Stimulated activated CD8-positive, alpha-beta memory T cell treated with anti-CD3 and anti-CD28 coated beads, Interleukin-15, amount 100 ng/mL, for 48 hours (primary cell): ENCODE measurements at places on chromosomes 6 and 20.

DNA sequence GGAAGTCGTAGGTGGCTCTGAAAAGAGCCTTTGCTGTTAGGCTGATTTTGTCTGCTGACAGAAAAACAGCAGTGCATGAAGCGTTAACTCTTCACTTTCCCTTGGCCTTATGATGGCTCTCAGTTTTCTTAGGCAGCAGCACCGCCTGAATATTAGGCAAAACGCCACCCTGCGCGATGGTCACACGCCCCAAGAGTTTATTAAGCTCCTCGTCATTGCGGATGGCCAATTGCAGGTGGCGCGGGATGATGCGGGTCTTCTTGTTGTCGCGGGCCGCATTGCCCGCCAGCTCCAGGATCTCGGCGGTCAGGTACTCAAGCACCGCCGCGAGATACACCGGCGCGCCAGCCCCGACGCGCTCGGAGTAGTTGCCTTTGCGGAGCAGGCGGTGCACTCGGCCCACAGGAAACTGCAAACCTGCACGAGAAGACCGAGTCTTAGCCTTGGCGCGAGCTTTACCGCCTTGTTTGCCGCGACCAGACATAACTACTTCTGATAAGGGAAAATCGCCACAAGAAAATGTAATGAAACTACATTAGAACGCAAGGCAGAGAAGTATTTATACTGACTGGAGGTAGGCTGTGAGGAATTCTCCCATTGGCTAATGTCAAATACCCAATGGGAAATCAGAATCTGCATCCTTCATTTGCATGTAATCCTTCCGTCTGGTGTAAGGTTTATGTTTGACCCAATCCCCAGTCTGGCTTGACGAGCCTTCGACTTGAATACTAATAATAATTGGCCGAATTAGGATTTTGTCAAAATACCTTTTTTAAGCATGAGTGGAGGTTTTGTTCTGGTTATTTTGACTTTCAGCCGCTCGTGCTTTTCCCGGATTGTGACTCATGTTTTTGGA, 53.9 kb upstream of the HFE start:
- DNase-seq: peak; percentile 69

GRCh38 chr20:62321521-62321948, 18.7 kb downstream of the ADRM1 start:
- DNase-seq: no peak

- no peak for DNase-seq
These were observed 19.7 kb upstream of the SPAG4 start for GRCh38 chr20:35595901-35596300.

- DNase-seq: no peak
These were observed 53.1 kb upstream of the SAYSD1 start for GRCh38 chr6:39167866-39168625.

DNA sequence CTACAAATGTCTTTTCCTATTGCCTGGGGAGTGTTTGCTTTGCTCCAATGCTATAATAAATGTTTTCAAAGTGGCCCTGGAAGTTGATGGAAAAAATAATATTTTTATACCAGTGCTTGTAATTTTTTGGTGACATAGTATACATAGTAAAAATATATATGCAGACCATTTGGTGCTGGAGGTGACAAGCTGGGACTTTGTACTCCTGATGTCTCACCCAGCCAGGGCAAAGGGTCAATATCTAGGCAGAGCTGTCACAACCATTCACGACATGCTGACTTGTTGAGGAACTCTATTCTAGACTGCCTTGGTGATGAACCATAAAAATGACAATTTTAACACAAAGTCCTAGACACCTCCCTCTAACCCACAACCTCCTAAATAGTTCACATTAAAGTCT, 203.0 kb downstream of the PLCB1 start:
- no peak for DNase-seq

- no peak for DNase-seq
These were observed 427.0 kb upstream of the SPTLC3 start for GRCh38 chr20:12581644-12582289.

- no peak for DNase-seq
These were observed 52.3 kb downstream of the SLC22A3 start for GRCh38 chr6:160400446-160400845.

DNA sequence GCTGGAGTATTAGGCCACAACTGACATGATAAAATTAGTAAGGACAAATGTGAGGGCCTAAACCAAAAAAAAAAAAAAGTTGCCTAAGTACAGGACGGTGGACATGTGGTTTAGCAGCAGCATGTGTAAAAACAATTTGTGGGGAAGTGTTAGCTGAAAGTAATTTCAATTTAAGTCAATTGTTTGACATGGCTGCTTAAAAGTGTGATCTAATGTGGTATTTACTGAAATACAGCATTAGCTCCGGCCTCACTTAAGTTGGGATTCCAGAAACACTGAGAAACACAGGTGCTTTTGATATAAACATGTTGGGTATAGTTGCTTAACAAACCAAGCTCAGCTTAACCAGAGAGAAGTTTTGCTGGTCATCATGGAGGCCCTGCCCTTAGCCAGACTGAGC, 119.7 kb downstream of the FYN start:
- DNase-seq: no peak

DNA sequence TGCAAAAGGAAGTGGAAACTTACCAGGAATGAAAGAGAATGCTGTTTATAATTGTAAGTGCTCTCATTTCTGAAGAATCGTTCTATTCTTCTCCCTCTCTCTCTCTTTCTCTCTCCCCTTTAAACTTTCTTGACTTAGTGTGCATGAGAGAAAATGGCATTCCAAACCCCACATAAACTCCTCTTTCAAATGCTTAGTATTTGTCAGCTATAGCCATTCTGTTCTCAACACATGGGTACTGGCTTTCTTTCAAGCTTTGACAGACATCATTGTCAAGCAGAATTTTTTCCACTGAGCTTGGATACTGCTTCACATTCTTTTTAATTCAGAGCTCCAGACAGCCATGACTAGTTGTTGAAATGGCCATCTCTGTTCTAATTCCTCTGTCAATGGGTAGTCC, 51.1 kb upstream of the PREP start:
- no peak for DNase-seq

- DNase-seq: no peak
These were observed 95.9 kb upstream of the SPACA1 start for GRCh38 chr6:87951751-87952150.

GRCh38 chr6:143867236-143867635, 3.0 kb downstream of the ZC2HC1B start:
- DNase-seq: no peak

- DNase-seq: no peak
These were observed 14.0 kb upstream of the LOC128125822 start for GRCh38 chr6:63558278-63558677.

DNA sequence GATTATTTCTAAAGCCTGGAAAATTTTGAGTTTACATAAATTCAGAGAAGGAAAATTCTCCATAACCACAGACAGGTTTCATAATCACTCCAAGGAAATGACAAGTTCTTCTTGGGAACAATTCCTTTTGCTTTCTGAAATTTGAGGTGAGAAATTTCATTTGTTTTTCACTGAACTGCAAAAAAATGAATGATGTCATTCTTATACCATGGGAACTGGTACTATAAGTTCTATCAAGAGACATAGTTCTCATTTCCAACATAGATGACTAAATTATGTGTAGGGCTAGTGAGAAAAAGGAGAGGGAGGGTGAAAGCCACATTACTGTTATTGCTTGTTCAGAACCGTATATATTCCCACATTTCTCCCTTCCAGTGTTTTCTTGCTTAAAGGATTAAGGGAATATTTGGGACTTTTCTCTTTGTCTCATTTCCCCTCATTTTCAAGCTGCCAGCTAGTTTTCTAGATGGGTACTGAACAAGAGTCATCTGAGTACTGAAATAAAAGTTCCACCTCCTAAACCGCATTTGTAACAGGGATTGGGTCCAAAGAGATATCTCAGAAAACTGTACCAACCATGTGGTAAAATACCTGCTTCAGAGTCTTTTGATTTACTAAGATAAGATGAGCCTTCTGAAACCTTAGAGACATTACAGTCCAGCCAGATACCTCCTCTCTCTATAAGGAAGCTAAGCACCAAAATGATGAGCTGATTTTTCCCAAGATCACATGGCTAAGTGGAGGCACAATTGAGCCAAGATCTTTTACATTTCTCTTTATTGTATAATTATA, 144.3 kb upstream of the PRDM1 start:
- DNase-seq: no peak

DNA sequence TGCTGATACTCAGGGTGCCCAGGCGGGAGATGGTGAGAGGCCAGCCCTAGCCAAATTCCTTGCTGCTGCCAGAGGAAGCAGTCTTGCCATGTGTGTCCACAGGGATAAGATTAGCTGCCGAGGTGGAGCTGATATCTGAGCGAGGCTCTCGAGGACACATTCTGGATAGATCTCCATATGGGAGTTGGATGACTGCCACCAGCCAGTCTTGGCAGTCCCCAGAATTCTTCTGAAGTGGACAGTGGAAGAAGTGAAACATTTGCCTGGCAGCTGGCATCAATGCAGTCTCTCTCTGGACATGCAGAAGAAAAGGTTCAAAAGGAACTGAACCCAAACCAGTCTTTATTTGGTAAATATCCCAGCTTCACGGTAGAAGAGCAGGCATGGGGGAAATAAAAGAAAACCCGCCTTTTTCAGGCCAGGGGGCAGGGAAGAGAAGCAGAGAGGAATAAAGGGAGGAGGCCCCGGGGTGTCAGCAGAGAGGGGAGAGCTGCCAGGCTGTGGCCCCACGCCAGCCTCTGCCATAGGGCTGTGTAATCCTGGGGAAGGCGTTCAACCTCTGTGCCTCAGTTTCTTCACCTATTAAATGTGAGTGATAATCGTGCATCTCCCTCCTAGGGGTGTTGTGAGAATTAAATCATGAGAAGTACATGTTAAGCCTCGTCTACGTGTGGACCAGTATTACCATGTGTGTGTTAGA, 3.7 kb upstream of the FUCA2 start:
- no peak for DNase-seq
